ENCODE measurements at places on chromosomes 3 and 15.

GRCh38 chr15:30992249-30992864, 929 bp upstream of the MTMR10 start:
- DNase-seq, result no peak

GRCh38 chr3:125194061-125194848, 18.3 kb downstream of the SLC12A8 start:
- no peak for DNase-seq

GRCh38 chr3:30440880-30441279, 165.5 kb upstream of the TGFBR2 start:
- DNase-seq, result no peak

GRCh38 chr15:74954515-74954914, 2.1 kb downstream of the RPP25 start:
- no peak for DNase-seq

- peak; percentile 3 for DNase-seq
These were observed 15.7 kb upstream of the ESYT3 start for GRCh38 chr3:138418601-138419206.

- DNase-seq, result no peak
These were observed 113.1 kb downstream of the MYO5A start for GRCh38 chr15:52415628-52416027.

GRCh38 chr3:148232389-148232788, 465.3 kb upstream of the AGTR1 start:
- DNase-seq, result no peak

GRCh38 chr3:178707311-178708031, 171.2 kb downstream of the KCNMB2 start:
- DNase-seq, result peak; percentile 58

GRCh38 chr3:38130631-38131065, 6.3 kb downstream of the ACAA1 start:
- DNase-seq, result no peak

GRCh38 chr15:49238342-49238741, 68.3 kb downstream of the GALK2 start:
- no peak for DNase-seq

- no peak for DNase-seq
These were observed 361 bp downstream of the SEMA3F start for GRCh38 chr3:50155491-50155878.

DNA sequence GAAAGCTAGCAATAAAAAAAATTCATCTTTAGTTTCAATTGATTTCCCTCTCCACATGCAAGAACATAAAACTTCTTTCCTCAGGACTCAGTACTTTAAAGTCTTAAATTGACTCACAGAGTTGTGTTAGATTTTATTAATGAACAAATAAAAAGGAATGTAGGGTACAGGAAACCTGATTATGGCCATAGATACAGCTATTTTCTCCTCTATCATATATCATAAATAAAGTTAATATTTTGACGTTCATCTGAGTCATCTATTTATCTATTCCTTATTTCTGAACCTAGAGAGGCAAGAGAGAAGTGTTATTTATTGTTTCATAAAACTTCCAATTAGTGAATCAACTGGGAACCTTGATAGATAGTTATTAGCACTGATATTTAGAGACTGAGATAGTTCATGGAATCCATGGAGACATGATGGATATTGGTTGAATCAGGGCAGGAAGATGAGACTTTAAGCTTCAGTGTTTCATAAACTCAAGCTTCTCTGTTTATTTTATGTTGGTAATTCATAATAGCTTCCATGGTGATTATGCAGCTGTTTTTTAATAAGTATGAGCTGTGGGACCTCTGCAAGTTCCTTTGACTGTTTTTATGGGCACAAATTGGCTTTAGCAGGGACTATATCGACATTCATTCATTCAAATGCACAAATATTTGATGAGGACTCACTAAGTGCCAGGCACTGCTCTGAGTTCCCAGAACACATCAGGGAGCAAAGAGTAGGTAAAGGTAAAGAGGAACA, 143.5 kb upstream of the TGFBR2 start:
- no peak for DNase-seq

DNA sequence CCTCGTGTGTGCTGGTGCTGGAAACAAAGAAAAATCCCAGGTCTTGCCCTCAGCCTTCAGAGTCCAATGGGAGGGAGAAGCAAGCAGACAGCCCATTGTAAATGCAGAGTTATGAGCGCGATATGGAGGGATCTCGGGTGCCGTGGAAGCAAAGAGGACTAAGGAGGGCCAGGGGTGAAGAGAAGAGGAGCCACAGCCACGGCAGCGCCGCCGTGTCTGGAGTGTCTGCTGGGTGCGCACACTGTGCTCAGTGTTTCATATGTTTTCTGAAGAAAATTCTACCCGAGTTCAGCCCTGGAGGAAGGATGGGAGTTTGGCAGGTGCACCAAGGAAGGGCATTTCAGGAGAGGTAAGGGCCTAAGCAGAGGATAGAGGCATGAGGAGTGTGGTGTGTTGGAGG, 35.7 kb upstream of the NR2C2 start:
- DNase-seq, result no peak

GRCh38 chr3:38597502-38598060, 51.9 kb downstream of the SCN5A start:
- DNase-seq, result no peak

GRCh38 chr3:156226676-156227420, 106.5 kb downstream of the KCNAB1 start:
- DNase-seq, result no peak
